Right atrium auricular region (tissue), 2 donors: ENCODE measurements at places on chromosomes 16 and 17.

DNA sequence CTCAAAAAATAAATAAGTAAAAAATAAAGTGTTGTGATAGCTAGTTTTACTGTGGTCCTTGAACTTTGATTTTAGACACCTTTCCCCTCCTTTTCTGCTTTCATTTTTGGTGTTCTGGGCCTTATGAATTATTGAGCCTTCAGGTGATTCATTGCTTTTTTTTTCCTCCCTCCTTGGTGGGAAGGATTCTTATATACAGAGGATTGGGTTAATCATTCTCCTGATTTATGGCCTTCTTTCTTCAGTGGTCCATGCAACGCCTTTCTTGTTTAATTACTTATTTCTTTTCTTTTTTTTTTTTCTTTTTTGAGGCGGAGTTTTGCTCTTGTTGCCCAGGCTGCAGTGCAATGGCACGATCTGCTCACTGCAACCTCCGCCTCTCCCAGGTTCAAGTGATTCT is 8.0 kb upstream of the MYL4 start:
- DNase-seq, result no peak

- DNase-seq, result no peak
Observed at GRCh38 chr17:65956814-65957213, 235.1 kb downstream of the CEP112 start.

GRCh38 chr16:23948949-23949411 is 113.2 kb downstream of the PRKCB start:
- no peak for DNase-seq

DNA sequence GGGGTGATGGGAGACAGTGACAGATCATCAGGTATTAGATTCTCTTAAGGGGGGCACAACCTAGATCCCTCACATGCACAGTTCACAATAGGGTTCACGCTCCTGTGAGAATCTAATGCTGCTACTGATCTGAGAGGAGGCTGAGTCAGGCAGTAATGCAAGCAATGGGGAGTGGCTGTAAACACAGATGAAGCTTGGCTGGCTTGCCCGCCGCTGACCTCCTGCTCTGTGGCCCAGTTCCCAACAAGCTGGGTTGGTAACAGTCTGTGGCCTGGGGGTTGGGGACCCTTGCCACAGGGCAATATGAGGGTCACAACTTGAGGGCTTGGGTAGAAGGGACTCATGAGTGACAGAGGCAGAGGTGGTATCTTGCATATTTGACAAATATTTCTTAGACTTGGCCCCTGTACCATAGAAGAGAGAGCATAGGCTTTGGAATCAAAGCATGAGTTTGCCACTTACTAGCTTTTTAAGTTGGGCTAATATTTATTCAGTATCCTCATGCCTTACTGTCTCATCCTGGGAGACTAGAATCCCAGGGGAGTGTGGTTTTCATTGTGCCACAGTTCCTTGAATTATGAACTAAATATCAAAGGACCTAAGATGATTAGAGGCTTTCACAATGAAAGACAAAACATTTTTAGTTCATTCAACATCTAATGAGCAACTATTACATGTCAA is 133.4 kb downstream of the SPACA3 start:
- DNase-seq, result no peak

- DNase-seq, result peak; percentile 66
Observed at GRCh38 chr17:8068736-8069586, 18.6 kb downstream of the ALOX12B start.

- peak; percentile 91 for DNase-seq
Observed at GRCh38 chr16:73068541-73069401, 20.8 kb upstream of the ZFHX3 start.

GRCh38 chr17:58249270-58250133 is 11.1 kb downstream of the LPO start:
- peak; percentile 59 for DNase-seq

DNA sequence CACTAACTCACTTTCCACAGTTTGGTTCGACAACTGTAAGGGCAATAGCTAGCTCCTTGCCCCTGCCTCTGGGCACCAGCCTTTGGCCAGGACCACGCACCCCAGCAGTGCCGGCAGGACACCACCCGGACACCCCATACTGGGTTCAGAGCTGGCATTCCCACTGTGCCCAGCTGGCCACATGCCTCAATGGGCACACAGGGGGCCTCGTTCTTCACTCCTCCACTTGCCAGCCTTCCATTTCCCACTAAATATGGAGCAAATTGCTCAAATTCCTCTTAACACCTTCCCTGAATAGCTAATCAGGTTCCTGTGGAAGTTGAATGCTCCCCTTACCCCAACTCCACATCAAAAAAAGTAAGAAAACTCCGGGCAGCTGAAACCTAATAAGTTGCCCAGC is 52.5 kb downstream of the PIPOX start:
- DNase-seq, result no peak

GRCh38 chr17:11853321-11854151 is 143.7 kb downstream of the ZNF18 start:
- no peak for DNase-seq

- DNase-seq, result no peak
Observed at GRCh38 chr17:28863953-28864352, 9.1 kb downstream of the ERAL1 start.

- no peak for DNase-seq
Observed at GRCh38 chr17:13003454-13003851, 14.4 kb downstream of the ELAC2 start.

GRCh38 chr17:77189148-77189547 is 48.4 kb downstream of the SEC14L1 start:
- DNase-seq, result no peak

GRCh38 chr16:72050769-72051464 is 3.4 kb upstream of the HP start:
- no peak for DNase-seq

GRCh38 chr16:11909653-11910545 is 5.9 kb downstream of the GSPT1 start:
- no peak for DNase-seq

DNA sequence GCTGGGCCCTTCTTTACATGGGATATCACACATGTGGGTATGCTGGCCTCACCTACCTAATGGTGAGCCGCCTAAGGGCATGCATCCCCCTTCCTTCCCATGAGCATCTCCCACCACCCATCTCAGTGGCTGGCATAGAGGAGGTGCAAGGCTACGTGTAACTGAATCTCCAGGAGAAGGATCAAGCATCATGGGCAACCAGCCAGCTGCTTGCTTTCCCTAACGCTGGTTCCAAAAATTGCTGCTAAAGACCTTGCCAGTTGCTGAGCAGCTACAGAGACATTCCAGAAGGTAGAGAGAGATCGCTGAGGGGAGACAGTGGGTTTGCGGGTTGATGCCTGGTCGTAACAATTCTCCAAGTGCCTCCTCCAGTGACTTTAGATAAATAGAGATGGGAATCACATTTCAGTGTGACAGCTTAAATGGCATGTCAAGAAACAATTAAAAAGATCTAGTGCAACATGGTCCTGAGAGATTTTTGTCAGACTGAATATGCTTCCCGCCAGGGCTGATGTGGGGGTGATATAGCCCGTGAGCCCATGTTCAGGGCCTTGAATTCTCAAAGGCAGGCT is 378.4 kb upstream of the CDH5 start:
- no peak for DNase-seq

DNA sequence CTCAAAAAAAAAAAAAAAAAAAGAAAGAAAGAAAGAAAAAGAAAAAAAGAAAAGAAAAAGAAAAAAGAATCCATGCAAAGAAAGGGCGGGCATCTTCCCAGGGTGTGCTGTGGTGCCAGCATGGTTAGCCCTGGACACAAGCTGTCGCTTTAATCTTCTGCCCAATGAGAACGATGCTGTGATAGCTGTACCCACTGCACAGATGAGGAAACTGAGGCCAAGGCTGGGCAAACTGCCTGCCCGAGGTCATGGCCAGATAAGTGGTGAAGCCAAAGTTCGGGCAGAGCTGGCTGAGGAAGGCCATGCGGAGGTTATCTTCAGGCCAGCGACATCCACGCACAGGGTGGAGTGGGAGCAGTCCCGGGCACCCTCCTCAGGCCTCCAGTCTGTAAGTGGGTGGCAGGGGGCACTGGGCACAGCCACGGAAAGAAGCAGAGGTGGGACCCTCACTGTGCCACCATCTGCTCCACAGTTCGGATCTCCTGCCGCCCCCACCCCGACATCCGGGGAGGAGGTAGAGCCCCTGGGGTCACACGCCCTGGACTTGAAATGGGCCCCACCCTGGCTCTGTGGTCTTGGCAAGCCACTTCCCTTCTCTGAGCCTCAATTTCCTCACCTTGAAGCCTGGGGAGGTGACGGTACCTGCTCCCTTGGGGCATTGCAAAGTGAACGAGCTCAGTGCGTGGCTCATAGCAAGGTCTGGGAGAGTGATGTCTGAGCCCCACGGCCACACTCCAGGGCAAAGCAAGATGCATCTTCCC is 6.5 kb downstream of the FBXL16 start:
- no peak for DNase-seq

GRCh38 chr16:59826767-59827166 is 1092.7 kb upstream of the GOT2 start:
- no peak for DNase-seq

- DNase-seq, result no peak
Observed at GRCh38 chr17:4842376-4842775, 9.2 kb downstream of the MINK1 start.

GRCh38 chr16:26987597-26988010 is 79.1 kb upstream of the C16orf82 start:
- no peak for DNase-seq

DNA sequence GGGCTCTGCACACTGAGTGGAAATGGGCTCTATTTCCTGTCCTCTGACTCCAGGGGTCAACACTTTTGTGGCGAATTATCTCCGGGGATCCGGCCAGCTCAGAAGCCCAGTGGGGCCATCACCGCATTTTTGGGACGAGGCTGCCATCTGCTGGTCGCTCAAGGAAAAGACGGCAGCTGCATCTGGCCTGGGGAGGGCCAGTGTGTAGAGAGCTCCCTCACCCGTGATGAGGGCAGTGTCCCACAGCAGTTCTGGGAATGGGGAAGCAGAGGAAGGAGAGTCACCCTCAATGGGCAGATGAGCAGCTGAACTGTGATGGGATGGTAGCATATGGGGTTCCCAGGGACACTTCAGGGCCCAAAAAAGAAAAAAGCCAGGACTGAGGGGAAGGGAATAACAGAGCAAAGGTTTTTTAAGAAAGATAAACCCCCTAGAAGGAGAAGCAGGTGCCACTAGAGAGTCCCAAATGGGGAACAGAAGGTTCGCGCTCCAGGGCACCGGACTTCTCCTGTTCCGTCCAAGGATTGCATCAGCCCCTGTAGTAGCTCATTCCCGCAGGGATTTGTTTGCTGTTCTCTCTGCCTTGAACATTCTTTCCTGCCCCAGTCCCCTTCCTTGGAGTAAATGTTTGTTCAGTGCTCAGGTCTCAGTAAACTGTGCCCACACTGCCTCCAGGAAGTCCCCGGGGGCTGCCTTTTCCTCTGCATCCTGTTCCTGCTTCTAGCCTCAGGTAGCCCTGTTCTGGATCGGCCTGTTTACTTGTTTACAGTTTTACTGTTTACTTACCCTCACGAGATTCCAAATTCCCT is 9.3 kb upstream of the ABCC12 start:
- peak; percentile 82 for DNase-seq

GRCh38 chr17:56358651-56359050 is 205.4 kb downstream of the ANKFN1 start:
- DNase-seq, result no peak

DNA sequence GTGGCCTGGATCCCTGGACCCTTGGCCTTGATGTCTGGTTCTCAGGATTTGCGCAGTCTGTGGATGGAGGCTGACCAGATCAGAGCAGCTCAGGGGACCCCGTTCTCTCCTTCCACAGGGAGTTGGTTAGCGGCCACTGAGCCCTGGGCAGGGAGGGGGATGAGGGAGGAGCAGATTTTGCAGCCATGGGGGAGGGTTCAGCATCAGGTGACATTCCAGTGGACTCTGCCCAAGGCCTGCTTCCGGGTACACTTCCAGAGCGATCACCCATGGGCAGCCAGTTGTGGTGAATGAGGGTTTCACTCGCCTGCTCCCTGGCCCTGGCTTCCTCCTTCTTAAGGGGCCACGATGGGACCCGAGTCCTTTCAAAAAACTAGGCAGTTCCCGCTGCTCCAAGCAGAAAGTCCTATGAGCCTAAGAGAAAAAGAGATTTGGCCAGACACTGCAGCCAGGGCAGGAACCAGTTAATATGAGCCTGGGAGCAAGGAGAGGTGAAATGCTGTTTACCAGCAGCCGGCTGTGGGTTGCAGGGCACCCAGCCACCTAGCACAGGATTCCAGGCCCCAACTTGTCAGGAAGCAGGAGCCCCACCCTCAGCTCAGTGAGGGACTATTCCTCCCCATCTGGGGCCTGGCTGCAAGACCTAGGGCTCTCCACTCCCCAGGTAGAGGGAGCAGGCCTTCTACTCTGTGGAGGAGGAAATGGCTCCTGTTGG is 4.7 kb upstream of the GPRC5C start:
- no peak for DNase-seq

- DNase-seq, result no peak
Observed at GRCh38 chr16:10868596-10869469, 8.2 kb upstream of the CIITA start.

GRCh38 chr16:65991149-65991701 is 375.3 kb upstream of the CDH5 start:
- DNase-seq, result no peak

DNA sequence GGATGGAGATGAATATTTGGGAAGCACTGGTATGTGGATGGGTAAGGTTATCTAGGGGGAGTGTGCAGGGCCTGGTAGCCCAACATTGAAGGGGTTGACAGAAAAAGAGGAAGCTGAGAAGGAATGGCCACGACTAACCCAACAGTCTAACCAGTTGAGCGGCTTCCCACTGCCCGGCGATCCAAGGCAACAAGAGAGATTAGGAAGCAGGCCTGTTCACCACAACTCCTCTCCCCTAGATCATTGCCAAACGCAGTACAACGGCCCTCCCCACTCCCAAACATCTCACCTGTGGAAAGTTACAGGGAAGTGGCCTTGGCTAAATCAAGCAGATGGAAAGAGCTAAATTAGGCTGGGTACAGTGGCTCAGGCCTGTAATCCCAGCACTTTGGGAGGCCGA is 11.2 kb upstream of the RANGRF start:
- no peak for DNase-seq

DNA sequence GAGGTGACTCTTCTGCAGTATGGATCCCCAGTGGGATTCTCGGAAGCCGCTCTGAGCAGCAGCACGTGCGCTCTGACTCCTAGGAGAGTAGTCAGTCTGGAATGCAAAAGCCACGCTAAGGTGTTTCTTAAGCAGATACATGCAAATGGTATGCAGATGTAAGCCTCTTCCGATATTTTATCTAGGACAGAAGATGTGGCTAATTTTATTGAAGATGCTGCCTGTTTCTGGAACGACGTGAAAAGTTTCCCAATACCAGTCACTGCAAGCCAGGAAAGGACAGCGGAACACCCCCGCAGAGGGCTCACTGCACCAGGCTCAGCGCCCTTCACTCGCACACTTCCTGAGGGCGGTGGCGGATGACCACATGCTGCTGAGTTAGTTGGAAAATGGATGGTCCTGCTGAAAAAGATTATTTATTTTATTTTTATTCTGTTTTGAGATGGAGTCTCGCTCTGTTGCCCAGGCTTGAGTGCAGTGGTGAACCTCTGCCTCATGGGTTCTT is 10.1 kb downstream of the FADS6 start:
- no peak for DNase-seq

GRCh38 chr16:88102597-88102996 is 151.4 kb downstream of the BANP start:
- DNase-seq, result no peak

GRCh38 chr16:65066651-65067050 is 55.2 kb downstream of the CDH11 start:
- no peak for DNase-seq

- no peak for DNase-seq
Observed at GRCh38 chr17:75457047-75457654, 716 bp downstream of the TMEM94 start.
